H9 (cell line): ENCODE measurements at places on chromosomes 13 and 19. TPM values are rescaled to one million over a fixed set of nuclear protein-coding genes. Genes with fewer than 3 reads are reported as not detected.

- peaks cover 2% of the 10 kb centered on the region; the same call in 1 of the 2 replicates for H3K4me1 ChIP-seq
- no peaks in the 10 kb centered on the region for H3K27me3 ChIP-seq
- no peak overlapping the region for H3K4me3 ChIP-seq
- no peaks in the 10 kb centered on the region for H3K36me3 ChIP-seq
- H3K27ac ChIP-seq = no peak overlapping the region
Observed at GRCh38 chr13:82010780-82011179, 1669.9 kb upstream of the SPRY2 start.

- no peak overlapping the region for H3K27ac ChIP-seq
- H3K4me1 ChIP-seq = no peaks in the 10 kb centered on the region; the same call in 1 of the 2 replicates
- DNase-seq = no peak
Observed at GRCh38 chr19:1015782-1016646, 4.9 kb downstream of the TMEM259 start.

GRCh38 chr13:54029720-54030119 is 1001.1 kb downstream of the OLFM4 start:
- DNase-seq = no peak
- H3K27ac ChIP-seq = no peak overlapping the region
- H3K36me3 ChIP-seq = peaks cover 29% of the 10 kb centered on the region
- H3K4me3 ChIP-seq = no peak overlapping the region
- no peaks in the 10 kb centered on the region for H3K4me1 ChIP-seq

GRCh38 chr13:110268061-110268460 is 38.9 kb downstream of the COL4A1 start:
- no peaks in the 10 kb centered on the region for H3K27me3 ChIP-seq
- DNase-seq = no peak
- no peaks in the 10 kb centered on the region for H3K36me3 ChIP-seq

DNA sequence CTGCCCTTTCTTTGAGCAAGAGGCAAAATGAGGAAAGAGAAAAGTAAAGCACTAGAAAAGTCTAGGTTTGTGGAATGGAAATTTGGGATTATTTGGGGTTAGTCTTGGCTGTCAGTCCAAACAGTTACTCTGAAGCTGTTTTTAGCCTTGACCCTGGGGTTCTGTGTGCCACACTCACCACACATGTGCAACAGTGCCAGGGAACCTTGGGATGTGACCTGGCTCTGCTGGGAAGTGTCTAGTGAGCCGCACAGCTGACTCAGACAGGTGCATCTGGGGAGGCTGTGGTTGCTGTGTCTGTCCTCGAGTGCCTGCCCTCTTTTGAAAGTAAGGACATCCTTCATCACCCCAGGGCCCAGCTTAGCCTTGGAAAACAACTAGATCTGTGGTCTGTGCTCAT is 15.8 kb downstream of the MICOS13 start:
- no peak for DNase-seq
- H3K36me3 ChIP-seq = peaks cover 96% of the 10 kb centered on the region
- H3K4me3 ChIP-seq = no peak overlapping the region

DNA sequence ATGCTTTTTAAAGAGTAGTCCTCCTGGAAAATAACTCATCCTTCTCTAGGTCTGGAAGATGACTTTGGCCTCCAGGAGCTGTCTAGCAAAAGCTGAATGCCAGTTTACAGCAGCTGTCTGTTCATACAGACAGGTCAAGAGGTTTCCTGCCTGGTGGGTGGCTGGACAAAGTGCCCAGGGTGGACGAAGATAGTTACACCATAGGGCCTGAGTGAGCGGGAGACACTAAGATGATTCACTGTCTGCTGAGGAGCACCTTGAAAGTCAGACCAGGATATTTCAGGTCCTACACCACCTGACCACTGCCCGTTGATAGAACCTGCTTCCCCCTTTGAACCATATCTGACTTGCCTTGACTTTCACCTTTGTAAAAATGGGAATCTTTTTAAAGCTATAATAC is 49.2 kb upstream of the RCBTB2 start:
- no peaks in the 10 kb centered on the region for H3K36me3 ChIP-seq
- H3K4me3 ChIP-seq = no peak overlapping the region
- H3K4me1 ChIP-seq = no peaks in the 10 kb centered on the region; the same call in 1 of the 2 replicates
- DNase-seq = no peak

DNA sequence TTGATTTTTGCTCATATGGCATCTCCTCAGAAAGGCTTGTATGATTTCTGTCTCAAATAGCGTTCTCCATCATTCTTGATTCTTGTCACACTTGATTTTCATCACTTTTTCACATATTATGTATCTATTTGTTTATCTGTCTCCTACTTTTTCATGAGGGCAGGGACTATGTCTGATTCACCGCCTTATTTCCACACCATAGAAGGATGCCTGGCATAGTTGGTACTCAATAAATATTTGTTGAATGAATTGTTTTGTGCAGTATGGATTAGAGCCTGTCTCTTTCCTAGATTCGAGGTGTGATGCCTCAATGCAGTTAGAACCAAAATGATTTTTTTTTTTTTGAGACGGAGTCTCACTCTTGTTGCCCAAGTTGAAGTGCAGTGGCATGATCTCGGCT is 12.1 kb downstream of the SAE1 start:
- no peak overlapping the region for H3K4me3 ChIP-seq
- no peak for DNase-seq
- H3K27me3 ChIP-seq = no peaks in the 10 kb centered on the region
- no peaks in the 10 kb centered on the region for H3K4me1 ChIP-seq

The CD209 gene
- total RNA-seq = not detected in 2 replicates

- H3K36me3 ChIP-seq = no peaks in the 10 kb centered on the region
Observed at GRCh38 chr13:113912596-113912995, 48.7 kb upstream of the GAS6 start.

- DNase-seq = no peak
- H3K27me3 ChIP-seq = no peaks in the 10 kb centered on the region
- no peaks in the 10 kb centered on the region for H3K4me1 ChIP-seq
- H3K27ac ChIP-seq = no peak overlapping the region
Observed at GRCh38 chr19:44149776-44150175, 8.4 kb downstream of the ZNF234 start.

DNA sequence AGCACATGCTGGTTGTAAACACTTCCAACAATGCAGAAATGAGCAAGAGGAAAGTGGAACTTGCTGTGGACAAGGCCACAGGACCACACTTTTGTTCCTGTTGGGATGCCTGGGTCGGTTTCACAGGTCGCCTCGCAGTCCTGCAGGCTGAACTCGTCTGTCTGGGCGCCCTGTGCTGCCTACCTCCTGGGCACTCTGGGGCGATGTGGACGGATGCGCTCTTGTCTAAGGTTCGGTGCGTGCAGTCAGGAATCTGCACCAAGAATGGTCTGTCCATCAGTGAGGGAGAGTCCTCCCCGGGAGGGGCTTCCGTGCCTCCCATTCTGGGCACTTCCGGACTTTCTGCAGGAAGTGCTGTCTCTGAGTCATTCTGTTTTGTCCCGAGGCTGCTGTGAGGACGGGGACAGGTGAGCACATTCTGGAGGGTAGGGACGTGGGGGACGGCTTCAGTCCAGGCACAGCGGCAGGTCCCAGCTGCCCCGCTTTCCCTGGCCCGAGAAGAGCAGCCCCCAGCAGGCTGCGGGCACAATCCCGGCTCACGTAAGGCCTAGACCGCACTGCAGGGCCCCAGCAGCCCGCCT is 24.1 kb upstream of the SLITRK1 start:
- no peaks in the 10 kb centered on the region for H3K4me1 ChIP-seq
- H3K27me3 ChIP-seq = no peaks in the 10 kb centered on the region
- H3K4me3 ChIP-seq = no peak overlapping the region

- DNase-seq = no peak
- no peak overlapping the region for H3K4me3 ChIP-seq
Observed at GRCh38 chr13:112178769-112179168, 111.8 kb downstream of the SOX1 start.

The ZNF99 gene
- total RNA-seq = not detected in 2 replicates

- DNase-seq = no peak
- H3K4me1 ChIP-seq = no peaks in the 10 kb centered on the region
- no peaks in the 10 kb centered on the region for H3K36me3 ChIP-seq
- H3K27ac ChIP-seq = no peak overlapping the region
- H3K27me3 ChIP-seq = no peaks in the 10 kb centered on the region
Observed at GRCh38 chr13:27607125-27607524, 13.2 kb downstream of the LNX2 start.

The RASIP1 gene
- 2.4 and 2.8 TPM in 2 replicates for total RNA-seq

DNA sequence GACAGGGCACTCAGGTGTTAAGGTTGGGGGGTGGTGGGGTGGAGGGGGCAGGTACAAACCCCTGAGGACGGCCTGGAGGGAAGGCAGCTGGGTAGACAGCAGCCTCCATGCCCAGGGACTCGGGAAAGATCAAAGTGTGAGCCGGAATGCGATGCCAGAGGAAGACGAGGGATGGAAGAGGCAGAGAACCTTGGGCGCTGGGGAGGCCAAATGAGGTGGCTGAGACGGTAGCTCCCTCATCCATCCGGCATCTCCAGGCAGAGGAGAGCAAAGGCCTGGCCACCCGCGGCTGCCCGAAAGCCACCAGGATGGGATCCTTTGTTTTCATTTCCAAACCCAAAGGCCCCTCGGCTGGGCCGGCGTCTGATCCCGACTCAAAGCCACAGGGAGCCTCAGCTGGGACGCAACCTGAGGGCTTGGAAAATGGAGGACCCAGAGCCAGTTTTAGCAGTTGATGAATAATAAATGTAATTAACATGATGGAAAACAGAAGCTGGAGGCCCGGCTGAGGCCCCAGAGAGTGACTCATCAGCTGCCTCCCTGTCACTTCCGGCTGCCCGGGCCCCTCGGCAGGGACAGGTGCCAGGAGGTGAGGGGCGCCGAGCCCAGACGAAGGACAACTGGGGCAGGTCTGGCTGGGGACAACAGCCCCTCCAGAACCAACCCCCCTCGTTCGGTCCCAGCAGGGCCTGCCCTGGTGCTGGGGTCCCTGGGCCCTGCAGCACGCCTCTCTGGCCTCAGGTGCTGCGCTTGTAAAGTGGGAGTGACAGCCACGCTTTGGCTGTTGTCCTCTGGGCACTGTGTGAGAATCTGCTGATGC is 61.6 kb downstream of the CEBPG start:
- H3K4me1 ChIP-seq = no peaks in the 10 kb centered on the region
- H3K36me3 ChIP-seq = no peaks in the 10 kb centered on the region
- no peak overlapping the region for H3K4me3 ChIP-seq
- no peak for DNase-seq
- H3K27ac ChIP-seq = no peak overlapping the region
- H3K27me3 ChIP-seq = no peaks in the 10 kb centered on the region

The CAPN12 gene
- total RNA-seq = 10.3 and 10.5 TPM in 2 replicates

DNA sequence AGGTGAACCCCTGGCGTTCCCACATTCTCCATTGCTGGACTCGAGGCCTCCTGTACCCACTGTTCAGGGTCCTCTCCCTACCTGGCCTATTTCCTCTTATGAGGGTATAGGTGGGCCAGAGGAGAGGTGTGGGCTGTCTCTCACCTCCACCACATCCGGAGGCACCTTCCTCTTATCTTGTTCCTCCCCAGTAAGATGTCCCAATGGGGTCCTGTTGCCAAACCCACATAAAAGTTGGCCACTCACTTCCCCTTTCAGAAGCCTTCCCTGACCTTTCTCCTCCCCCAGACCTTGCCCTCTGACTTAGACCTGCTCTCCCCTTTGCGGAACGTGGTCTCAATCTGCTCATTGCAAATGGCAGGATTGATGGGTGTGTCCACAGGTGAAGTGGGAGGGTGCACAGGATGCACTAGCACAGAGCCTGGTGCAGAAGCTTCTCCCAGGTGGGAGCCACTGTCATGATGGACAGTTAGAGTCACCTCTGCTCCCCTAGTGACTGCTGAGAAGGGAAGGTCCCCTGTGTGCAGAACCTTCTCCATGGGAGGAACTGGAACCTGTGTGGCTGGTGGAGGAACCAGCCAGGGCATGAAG is 1.3 kb downstream of the CYP4F3 start:
- H3K4me3 ChIP-seq = no peak overlapping the region
- peaks cover 3% of the 10 kb centered on the region; the same call in 1 of the 2 replicates for H3K36me3 ChIP-seq
- H3K27me3 ChIP-seq = no peaks in the 10 kb centered on the region
- no peak for DNase-seq
- no peaks in the 10 kb centered on the region for H3K4me1 ChIP-seq

DNA sequence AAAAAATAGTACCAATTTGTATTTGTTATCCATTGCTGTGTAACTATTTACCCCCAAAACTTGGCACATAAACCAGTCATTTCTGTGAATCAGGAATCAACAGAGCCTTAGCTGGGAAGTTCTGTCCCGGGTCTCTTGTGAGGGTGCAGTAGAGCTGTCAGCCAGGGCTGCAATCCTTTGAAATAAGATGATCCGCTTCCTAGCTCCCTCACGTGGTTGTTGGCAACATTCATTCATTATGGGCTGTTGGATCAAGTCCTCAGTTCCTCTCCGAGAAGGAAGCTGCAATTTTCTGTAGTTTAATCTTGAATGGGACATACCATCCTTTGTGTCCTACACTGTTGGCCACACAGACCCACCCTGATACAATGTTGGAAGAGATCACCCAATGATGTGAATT is 277.2 kb downstream of the SUCLA2 start:
- no peak overlapping the region for H3K4me3 ChIP-seq
- no peak overlapping the region for H3K27ac ChIP-seq
- H3K27me3 ChIP-seq = no peaks in the 10 kb centered on the region
- DNase-seq = no peak
- H3K36me3 ChIP-seq = no peaks in the 10 kb centered on the region

GRCh38 chr13:75938811-75939560 is 302.9 kb downstream of the LMO7 start:
- H3K27me3 ChIP-seq = no peaks in the 10 kb centered on the region
- no peak overlapping the region for H3K27ac ChIP-seq
- no peaks in the 10 kb centered on the region for H3K4me1 ChIP-seq
- no peaks in the 10 kb centered on the region for H3K36me3 ChIP-seq
- H3K4me3 ChIP-seq = no peak overlapping the region

DNA sequence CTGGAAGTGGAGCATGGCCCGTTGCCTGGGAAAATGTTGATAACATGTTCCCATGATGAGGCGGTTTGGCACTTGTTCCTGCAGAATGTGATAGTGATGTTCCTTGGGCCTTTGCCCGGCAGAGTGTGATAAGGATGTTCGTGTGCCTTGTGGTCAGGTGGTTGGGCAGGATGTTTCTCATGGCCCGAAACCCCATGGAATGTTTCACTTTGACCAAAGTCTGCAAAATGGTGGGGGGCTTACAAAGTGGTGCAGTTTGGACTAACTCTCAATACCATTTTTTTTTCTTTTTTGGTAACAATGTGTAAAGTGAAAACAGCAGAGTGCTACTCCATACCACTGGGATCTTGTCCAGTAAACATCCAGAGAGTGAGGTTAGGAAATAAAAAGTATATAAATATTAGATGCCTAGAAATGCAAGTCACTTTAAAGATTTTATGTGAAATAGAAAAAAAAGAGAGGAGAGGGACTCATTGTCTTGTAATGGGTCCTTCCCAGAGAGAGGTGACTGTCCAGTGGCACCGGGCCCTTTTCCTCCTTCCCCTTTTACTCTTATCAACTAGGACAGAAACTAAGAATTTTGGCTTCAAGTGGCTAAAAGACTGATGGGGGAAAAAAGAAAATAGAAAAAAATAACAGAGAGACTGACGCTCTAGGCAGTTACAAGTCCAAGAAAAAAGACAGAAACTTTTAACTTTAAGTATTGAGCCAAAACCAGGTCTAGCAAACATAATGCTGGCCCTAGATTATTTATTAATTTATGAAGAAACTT is 5.7 kb downstream of the FPR3 start:
- no peaks in the 10 kb centered on the region for H3K4me1 ChIP-seq
- H3K27ac ChIP-seq = no peak overlapping the region
- no peaks in the 10 kb centered on the region for H3K27me3 ChIP-seq
- no peak for DNase-seq
